Left kidney (tissue), 8 donors: ENCODE measurements at places on chromosomes 7 and 10. TPM values are rescaled to one million over a fixed set of nuclear protein-coding genes. Genes with fewer than 3 reads are reported as not detected.

Gene GIMAP7
- polyA plus RNA-seq = 12.4 TPM

Gene MMD2
- not detected for polyA plus RNA-seq

Gene AASS
- 80.6 TPM for polyA plus RNA-seq

Gene EBF3
- polyA plus RNA-seq = 2.7 TPM

Gene CALCR
- polyA plus RNA-seq = 1.0 TPM

Gene LRRC61
- polyA plus RNA-seq = 20.0 TPM

Gene VPS37D
- 9.4 TPM for polyA plus RNA-seq

Gene SLIT1
- polyA plus RNA-seq = 9.7 TPM

Gene TRUB1
- 37.4 TPM for polyA plus RNA-seq

Gene FAM204A
- 88.1 TPM for polyA plus RNA-seq

Gene RNF32
- 3.9 TPM for polyA plus RNA-seq

Gene MKI67
- 89.3 TPM for polyA plus RNA-seq

Gene UNC5B
- polyA plus RNA-seq = 45.4 TPM

Gene NACAD
- polyA plus RNA-seq = 8.6 TPM

DNA sequence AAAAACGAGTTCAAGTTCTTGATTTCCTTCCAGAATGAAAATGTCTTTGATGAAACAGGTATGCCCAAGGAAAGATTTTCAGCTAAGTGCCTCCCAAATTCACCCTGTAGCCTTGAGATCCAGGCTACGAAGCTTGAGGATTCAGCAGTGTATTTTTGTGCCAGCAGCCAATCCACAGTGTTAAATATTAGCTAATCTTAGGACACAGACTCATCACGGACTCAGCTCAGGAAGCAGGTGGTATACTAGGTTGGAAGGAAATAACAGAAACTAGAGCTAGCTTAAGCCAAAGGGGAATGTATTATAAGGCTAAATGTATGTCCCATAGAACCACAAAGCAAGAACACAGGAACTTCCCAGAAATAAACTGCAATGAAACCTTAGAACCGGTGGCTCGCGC lies 151.0 kb upstream of the PRSS1 start:
- DNase-seq = no peak

DNA sequence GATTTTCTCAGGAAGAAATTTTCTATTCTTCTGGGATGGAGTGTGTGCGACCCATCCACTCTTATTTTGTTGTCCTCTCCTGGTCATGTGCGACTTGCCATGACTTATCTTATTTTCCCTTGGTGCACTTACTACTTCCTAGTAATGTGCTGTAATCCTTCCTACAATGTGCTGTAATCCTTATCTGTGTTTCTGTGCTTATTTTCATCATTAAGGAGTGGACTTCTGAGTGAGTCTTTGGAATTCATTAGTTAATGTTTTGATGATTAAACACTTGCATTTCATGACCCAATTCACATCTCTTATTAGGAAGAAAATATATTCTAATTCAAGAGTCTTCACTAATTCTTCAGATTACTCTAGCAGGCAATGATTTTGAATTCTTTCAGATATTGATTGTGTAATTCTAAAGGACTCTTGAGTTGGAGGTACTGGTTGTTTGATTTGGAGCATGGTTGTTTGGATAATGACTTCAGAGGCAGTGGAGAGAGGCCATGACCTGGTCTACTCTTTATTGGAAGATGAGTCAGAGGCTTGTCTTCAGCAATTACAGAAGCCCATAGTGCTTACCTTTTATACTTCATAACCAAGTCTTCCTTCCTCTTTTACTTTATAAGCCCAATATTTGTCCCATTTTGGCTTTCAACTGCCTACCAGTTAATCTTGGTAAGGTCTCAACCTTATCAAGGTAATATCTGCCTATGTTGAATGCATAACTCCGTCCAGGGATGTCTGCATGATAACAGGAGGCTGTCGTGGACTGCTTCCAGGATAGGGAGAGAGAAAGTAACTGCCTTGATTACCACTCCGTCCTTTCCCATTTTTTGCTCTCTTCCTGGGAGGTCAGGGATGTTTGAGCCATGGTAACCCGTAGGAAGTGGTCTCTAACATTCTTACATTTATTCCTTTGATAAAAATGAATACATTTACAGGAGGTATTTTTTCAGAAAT lies 278.3 kb upstream of the SP8 start:
- no peak for DNase-seq

DNA sequence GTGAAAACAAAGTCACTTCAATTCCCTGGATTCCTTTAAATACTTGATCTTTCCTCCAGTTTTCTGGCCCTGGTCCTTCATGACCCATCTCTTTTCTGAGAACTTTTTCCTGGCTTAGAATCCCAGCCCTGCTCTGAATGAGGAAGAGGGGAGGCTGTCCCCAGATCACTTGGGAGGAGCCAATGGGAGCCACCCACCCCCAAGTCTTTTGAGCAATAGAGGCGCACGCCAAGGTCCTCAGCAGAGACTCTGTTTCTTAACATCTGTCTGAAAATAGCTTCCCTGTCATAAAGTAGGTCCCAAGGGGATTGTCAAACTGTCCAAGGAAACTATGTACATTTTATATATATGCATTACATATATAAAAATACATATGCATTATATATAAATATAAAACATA lies 126.8 kb downstream of the ADRA2A start:
- peak; percentile 4 for DNase-seq

- no peak for DNase-seq
These were observed 65.6 kb downstream of the CDH23 start for GRCh38 chr10:71462062-71462935.

- DNase-seq = no peak
These were observed 68.8 kb downstream of the TMEM168 start for GRCh38 chr7:112721366-112721765.

- no peak for DNase-seq
These were observed 19.8 kb upstream of the C10orf67 start for GRCh38 chr10:23364378-23364777.

GRCh38 chr10:88090568-88091214 lies 227.3 kb downstream of the PTEN start:
- DNase-seq = no peak

DNA sequence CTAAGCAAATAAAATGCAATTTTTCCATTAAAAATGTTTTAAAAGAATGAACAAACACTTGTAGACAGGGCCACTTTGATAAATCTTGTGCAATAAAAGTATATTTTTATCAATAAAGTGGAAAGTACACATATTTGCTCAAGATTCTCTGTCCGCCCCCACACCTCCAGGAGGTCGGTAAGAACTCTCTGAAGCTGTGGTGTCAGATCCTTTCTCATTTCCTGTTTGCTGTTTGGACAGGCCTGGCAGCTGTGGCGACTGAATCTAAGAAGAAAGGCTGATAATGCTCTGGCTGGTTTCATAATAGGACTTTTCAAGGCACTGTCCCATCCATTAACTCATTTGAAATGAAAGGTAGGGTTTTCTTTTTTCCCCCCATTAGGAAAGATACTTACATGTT lies 15.3 kb upstream of the ASB4 start:
- no peak for DNase-seq

DNA sequence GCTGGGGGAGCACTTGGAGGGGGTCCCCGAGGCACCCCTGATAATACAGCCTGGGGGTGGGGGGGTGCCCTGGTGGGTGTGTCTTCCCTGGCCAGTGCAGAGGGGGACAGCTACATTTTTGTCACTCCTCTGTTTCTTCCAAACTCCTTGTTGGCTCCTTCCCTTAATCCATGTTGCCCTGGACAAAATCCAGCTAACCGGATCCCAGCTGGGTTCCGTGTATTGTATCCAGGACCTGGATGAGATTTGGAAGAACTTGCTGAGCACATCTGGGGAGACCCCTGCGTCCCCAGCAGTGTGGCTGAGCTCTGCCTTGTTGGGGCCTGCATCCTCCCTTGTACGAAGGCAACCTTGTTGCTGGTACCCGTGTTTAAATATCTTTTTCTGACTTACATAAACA lies 86.8 kb upstream of the BTBD16 start:
- no peak for DNase-seq

GRCh38 chr10:99370993-99371392 lies 41.8 kb downstream of the CNNM1 start:
- no peak for DNase-seq

GRCh38 chr7:118233799-118234198 lies 9.3 kb downstream of the ANKRD7 start:
- no peak for DNase-seq

GRCh38 chr7:44149571-44150465 lies 8.7 kb upstream of the MYL7 start:
- no peak for DNase-seq

GRCh38 chr10:130179640-130180039 lies 43.4 kb downstream of the GLRX3 start:
- peak; percentile 76 for DNase-seq

- no peak for DNase-seq
These were observed 358.6 kb downstream of the PTPRN2 start for GRCh38 chr7:158228986-158229385.

DNA sequence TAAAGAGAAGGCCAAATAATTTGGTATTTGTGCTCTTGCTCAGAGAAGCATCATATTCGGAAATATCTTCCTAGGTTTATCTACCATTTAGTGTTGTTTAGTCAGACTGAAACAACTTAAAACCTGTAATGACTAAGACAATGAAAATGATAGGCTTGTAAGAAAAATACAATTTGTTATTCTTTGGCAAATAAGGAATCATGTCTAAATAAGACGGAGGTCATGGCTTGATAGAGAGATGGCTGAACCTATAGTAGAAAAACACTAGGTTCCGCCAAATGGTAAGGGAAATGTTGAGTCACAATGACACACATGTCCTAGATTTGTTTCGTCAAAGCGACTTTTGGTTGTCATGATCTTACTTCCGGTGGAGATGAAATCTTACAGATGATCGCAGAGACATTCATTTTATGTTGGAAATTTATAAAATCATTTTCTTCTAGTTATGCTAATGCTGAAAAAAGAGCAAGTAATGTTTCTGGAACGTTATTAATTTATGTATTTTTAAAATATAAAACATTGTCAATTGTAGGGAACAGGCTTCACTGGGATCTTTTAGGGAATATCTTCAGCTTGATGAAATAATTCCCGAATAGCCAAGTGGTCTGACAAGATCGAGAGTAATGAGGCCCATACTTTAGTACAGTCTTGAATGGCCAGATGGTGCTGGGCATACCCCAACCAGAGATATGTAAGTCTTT lies 1.0 kb downstream of the SRGN start:
- no peak for DNase-seq

DNA sequence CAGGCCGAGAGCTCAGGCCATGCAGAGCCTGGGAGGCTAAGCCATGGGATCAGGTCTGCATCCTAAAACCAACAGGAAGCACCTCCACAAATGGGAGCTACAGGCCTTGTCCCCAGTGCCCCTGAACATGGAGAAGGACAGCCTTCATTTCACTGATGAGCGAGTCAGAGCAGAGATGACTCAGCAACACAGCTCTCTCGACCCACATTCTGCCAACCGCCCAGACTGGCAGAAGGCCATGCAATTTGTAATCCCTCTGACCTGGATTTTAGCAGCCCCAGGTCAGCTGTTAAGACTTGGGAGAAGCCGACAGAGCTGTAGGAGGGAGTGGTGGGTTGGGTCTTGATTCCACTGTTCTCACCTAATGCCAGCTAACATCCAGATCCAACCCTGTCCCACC lies 25.5 kb downstream of the VOPP1 start:
- no peak for DNase-seq

GRCh38 chr7:54705436-54705835 lies 53.6 kb downstream of the SEC61G start:
- no peak for DNase-seq

GRCh38 chr10:6716516-6716915 lies 136.4 kb upstream of the PRKCQ start:
- no peak for DNase-seq

DNA sequence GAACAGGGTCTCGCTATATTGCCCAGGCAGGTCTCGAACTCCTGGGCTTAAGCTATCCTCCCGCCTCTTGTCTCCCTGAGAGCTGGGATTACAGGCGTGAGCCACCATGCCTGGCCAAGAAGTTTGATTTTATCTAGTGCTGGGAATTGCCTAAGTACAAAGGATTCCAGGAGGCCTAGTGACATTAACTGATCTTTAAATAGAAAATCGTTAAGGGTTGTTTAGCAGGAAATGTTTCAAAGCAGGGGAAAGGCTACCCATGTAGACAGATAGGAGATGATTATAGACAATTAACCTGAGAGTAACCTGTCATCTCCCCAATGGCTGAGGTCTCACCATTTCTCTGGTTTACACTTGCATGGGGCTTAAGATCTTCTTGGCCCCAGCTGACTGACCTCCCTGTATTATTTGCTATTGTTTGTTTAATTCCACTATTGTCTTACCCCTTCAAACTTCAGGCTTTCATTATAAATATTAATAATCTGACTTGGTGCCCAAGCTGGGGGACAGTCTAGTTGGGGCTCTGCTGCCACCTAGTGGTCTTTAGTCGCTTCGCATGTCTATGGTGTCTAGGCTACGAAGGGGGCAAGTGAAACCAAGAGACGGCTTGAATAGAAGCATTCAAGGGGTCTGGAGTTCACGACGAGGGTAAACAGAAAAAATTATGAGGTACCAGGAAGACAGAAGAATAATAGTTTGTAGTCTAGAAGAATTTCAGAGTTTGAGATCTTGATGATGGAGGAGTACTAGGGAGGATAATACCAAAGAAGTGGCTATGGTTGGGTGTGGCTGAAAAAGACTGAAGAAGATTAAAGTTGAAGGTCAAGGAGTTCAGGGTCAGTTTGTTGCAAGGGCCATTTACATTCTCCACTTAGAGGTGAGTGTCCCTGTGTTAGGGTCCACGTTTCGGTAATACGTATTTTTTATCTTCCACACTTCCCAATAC lies 40.4 kb upstream of the BPGM start:
- DNase-seq = peak; percentile 41

- no peak for DNase-seq
These were observed 230.3 kb upstream of the PFKP start for GRCh38 chr10:2836921-2837662.

- DNase-seq = no peak
These were observed 92.8 kb upstream of the FAM133B start for GRCh38 chr7:92682903-92683539.

DNA sequence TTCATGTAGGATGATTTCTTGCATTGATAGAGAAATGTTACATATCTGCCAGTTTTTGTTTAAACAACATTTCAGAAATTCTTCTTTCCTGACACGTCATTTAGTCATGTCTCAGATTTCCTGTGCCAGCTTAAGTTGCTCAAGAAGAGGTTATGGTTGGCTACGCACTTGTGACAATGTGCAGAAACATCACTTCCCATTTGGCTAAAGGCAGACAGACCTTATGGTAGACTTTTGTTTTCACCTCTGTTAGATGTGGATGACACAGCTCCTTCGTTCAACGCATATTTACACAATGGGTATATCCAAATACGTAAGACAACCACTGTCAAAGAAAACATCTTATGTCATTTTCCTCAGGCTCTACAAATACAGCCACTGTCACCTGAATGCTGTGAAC lies 125.8 kb downstream of the DOCK4 start:
- peak; percentile 50 for DNase-seq

DNA sequence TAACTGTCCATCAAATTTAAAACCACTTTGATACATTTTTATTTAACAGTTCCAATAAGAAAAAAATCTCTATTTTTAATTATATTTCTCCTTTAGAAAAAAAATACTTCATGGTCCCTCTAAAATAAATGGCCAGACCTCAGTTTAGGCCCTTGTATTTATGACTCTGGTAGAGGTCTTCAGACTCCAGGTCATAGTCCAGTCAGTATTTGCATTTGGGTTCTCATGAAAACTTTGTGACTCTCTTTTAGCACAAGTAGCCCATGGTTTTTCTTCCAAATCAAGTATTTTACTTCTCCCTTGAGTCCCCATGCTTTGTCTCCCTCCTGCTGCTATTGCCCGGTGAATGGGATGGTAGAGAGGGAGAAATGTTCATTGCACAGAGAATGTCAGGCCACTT lies 5.5 kb upstream of the SEMA4G start:
- no peak for DNase-seq

- DNase-seq = no peak
These were observed 26.2 kb upstream of the ECHDC3 start for GRCh38 chr10:11715815-11716494.

GRCh38 chr10:130339091-130339490 lies 202.9 kb downstream of the GLRX3 start:
- DNase-seq = no peak
